ENCODE measurements at places on chromosomes 1 and 21. TPM values are rescaled to one million over a fixed set of nuclear protein-coding genes. Genes with fewer than 3 reads are reported as not detected.

DNA sequence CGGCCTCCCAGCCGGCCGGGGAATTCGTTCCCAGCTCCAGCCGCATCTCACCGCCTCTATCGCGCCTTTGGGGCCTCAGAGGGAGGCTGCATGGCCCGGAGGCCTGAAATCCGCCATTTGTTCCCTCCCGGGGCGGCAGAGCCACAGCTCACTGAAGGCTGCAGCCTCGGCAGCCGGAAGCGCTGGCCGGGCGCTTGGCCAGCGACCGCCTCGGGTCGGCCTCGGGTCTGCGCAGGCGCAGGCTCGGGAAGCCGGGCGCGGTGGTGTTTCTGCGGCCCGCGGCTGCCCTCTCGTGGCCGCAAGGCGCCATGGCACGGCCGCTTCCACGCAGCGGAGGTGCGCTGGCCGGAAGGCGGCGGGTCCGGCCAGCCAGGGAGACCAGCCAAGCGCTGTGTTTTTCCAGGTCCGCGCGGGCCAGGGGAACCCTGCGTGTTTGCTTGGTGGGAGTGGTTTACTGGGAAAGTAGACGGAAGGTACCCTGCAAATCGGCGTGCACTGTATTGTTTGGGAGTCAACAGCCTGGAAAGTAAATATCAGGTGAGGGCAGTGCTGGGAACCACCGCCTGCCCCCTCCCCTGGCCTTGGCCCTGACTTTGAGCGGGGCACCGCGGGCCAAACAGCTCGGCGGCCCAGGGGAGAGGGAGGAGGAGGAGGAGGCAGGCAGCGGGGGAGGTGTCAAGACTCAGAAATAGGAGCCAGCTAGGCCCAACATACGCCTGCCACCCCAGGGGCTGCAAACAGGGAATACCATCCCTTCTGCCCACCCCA, 52.7 kb upstream of the CD34 start:
- no peaks in the 10 kb centered on the region for H3K36me3 ChIP-seq
- peaks cover 17% of the 10 kb centered on the region for H3K4me1 ChIP-seq
- peak; percentile 89 for DNase-seq
- peak overlapping the region; percentile 87 for H3K4me3 ChIP-seq

Gene SYTL1
- 76.0 TPM for total RNA-seq

- DNase-seq, result no peak
- no peaks in the 10 kb centered on the region for H3K4me1 ChIP-seq
- H3K27ac ChIP-seq, result no peak overlapping the region
- H3K4me3 ChIP-seq, result no peak overlapping the region
- no peaks in the 10 kb centered on the region for H3K36me3 ChIP-seq
These were observed 15.0 kb upstream of the ROR1 start for GRCh38 chr1:63758791-63759190.

DNA sequence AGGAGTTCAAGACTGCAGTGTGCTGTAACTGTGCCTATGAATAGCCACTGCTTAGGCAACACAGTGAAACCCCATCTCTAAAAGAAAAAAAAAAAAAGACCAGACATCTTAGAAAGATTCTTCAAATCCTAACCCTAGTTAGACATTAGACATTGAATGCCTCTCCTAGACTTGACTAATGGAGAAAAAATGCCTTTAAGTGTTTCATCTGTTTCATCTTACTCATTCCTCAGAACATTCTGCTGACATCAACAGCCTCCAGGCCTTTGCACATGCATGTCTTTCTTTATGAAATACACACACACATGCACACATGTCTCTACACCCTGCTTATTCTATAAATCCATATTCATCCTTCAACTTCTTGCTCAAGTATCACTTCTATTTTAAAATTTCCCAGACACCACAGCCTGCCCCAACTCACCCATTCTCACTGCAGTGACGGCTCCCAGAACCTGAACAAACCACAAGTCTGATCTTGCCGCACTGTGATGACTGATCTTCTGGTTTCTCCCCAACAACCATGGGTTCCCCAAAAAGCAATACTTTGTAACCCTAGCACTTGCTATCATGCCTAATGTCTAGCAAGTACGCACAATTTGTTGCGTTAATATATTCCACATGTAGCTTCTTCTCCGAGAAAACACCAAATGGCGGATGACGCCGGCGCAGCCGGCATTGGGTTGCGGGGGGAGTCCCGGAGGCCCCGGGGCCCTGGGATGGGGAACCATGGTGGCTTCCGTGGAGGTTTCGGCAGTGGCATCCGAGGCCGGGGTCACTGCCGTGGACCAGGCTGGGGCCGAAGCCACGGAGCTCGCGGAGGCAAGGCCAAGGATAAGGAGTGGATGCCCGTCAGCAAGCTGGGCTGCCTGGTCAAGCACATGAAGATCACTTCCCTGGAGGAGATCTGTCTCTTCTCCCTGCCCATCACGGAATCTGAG, 37.4 kb downstream of the LRRC52 start:
- DNase-seq, result no peak
- H3K36me3 ChIP-seq, result no peaks in the 10 kb centered on the region
- no peak overlapping the region for H3K27ac ChIP-seq
- no peak overlapping the region for H3K4me3 ChIP-seq

- H3K27ac ChIP-seq, result no peak overlapping the region
- H3K27me3 ChIP-seq, result no peaks in the 10 kb centered on the region
- DNase-seq, result no peak
- H3K4me1 ChIP-seq, result no peaks in the 10 kb centered on the region
- H3K4me3 ChIP-seq, result no peak overlapping the region
These were observed 21.0 kb downstream of the C1orf174 start for GRCh38 chr1:3879099-3879498.

DNA sequence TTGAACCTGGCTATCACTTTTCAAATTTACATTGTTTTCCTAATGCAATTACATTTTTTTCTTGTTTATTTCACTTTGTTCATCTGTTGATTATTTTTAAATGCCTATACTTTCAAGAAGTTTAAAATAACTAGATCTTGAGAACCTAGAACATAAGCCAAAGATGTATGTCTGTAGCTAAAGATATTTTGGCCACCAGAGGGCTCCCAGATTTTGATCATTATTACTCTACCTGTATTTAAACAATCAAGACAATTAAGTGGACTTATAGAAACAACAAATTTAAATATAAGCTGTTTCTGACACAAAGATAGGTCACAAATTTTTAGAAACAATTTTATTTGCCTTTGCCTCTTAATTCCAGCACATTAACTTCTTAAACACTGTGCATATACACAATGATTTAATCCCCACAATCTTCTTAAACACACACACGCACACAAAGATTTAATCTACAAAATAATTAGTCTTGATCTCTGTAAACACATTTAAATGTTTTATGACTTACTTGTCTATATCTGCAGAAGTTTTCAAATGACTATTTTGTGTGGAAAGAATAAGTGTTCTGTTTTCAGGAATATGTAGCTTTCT, 380.0 kb downstream of the DSCAM start:
- no peak overlapping the region for H3K27ac ChIP-seq
- H3K4me1 ChIP-seq, result no peaks in the 10 kb centered on the region
- no peak overlapping the region for H3K4me3 ChIP-seq

DNA sequence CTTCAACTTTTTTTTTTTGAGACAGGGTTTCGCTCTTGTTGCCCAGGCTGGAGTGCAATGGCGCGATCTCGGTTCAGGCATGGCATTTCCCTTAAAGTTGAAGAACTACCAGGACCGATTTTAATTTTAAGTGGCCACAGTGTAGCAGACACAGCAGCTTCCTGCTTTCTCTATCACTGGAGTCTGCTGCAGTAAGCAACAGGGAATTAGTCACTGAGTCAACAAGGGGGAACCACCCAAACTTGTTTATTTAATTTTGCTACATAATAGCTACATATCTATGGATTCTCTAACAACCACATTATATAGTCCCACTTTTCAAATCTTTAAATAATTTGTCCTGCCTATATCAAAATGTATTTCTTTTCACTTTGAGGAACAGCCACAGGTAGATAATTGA, 12.5 kb upstream of the TNNI3K start:
- no peaks in the 10 kb centered on the region for H3K27me3 ChIP-seq
- no peak overlapping the region for H3K27ac ChIP-seq
- H3K36me3 ChIP-seq, result no peaks in the 10 kb centered on the region
- no peak for DNase-seq

Gene TNFAIP8L2
- 9.3 TPM for total RNA-seq

Data from activated B cell treated with CpG ODN at 0.5 μM for 24 hours (primary cell).